ENCODE measurements at places on chromosomes 1 and 21.

DNA sequence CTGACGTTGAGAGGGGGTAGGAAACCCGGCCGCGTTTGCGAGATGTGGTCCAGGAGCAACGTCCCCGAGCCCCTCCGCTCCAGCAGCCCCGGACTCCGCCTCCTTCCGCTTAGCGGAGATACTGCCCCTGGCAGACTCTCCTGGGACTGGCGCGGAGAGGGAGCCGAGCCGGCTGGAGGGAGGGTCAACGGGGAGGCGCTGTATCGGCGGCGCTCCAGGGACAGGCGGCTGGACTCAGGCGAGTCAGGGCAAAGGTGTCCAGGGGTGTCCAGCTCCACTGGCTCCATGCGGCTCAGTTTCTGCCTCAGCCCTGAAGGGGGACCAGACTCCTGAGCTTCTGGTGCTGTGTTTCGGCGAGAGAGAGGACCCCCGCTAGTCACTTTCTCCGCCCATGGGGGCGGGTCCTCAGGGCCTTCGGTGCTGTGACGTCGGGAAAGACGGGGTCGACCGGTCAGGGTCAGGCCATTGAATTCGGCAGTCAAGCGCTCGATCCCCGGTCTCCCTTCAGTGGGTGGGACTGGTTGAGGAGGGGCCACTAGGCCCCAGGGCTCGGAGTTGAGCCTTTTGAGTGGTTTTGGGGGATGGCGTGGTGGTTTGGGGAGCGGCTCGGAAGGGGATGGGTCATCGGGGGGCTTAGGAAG lies 2.8 kb upstream of the LIX1L start:
- DNase-seq: peak; percentile 92

- DNase-seq: no peak
Observed at GRCh38 chr1:21655259-21655658, 13.9 kb downstream of the RAP1GAP start.

- peak; percentile 87 for DNase-seq
Observed at GRCh38 chr1:209869291-209870149, 41.7 kb downstream of the UTP25 start.

GRCh38 chr1:41322835-41323234 lies 38.4 kb upstream of the FOXO6 start:
- DNase-seq: no peak

DNA sequence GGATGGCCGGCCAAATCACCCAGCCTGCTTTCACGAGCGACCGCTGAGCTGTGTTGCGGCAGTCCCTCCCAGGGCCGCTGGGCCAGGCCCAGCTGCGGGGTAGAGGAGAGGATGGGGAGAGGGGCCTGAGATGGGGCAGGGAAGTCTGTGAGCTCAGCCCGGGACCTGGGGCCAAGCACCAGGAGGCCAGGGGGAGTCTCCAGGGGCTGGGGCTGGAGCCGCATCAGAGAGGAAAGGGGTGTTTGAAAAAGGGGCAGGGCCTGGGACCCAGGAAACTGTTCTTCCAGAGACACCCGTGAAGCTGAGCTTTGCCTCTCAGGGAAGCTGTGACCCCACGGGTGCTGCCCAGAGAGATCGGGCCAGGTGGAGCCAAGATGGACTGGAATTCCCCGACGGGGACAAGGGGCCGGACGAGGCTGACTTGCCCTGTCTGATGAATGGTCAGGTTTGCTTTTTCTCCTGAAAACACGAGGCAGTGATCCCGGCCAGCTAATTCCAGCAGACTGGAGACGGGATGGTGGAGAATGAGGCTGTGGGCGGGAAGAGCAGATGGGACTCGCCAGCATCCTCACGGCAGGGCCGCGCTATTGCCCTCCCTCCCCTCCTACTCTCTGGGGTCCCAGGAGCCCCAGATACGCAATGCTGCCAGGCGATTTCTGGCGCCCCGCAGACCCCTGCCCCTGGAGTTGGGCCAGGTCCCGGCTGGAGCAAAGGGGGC lies 40.3 kb upstream of the COL18A1 start:
- DNase-seq: peak; percentile 96

DNA sequence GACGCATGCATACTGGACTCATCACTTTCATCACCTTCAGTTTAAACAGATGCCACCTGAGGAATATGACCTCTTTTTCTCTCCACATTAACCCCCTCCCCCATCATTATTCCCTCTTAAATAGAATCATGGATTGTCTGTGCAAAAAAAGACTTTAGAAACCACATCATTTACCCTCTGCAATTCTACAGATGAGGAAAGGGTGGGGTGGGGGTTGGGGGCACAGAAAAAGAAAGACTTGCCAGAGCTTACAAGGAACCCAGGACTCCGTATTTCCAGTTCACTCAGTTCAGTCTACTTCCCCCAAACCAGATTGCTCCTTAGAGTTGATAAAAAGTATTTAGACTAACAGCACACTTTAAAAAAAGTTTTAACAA lies 26.2 kb upstream of the NFIA start:
- no peak for DNase-seq

DNA sequence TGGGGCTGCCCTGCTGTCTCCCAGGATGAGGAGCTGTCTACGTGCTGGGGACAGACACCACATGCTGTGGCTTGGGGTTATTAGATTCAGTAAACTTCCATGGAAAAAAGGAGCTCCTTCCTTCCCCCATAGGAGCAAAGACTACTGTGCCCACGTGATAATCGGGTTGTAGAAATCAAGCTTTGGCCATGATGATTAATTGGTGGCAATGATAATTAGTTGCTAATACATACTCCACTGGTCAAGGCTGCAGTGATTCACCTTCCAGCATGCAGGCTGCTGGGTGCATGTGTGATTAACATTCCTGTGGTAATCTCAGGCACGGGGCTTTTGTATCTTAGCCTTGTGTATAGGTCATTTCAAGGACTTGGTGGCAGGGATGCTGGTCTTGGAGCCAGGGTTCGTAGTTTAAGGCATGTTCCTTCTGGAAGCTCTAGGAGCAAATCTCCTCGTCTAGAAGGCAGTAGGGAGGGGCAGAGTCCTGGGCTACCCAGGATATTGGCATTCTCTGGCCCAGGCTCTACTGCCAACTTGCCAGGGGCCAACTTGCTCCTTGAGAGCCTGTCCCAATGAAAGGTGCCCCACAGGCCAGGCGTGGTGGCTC lies 41.4 kb downstream of the TMCO4 start:
- DNase-seq: no peak

DNA sequence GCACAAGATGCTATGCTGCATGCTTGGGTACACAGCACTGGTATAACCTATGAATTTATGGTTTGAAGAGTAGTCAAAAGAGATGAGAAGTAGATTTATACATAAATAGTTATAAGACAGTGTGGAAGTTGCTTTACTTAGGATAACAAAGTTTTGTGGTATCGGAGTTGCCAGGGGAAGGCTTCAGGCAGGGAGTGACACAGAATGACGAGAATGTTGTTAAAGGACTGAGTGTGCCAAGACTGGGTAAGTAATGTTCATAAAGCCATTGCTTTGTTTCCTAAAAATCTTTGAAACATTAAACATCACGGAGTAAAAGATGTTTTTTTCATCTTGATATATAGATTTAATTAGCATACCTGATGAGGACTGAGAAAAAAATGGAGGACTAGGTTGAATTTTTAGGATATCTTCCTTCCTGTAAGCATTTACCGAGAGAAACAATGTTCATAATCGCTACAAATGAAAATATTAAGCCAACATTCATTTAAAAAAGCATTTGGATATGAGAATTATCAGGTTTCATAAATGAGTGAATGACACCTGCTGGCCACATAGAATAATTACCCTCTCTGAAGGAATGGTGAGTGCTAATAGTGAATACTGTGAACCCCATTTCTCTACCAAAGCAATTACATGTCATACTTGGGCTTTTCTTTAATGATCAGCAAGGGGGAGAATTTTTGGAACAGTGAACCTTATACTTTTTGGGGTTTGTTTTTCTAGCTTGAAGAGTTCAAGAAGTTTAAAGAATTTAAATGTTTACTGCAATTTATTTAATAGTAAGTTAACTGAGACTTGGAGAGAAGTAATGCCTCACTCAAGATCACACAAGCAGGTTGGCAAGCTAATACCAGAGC lies 28.4 kb downstream of the EXTL2 start:
- DNase-seq: peak; percentile 63

DNA sequence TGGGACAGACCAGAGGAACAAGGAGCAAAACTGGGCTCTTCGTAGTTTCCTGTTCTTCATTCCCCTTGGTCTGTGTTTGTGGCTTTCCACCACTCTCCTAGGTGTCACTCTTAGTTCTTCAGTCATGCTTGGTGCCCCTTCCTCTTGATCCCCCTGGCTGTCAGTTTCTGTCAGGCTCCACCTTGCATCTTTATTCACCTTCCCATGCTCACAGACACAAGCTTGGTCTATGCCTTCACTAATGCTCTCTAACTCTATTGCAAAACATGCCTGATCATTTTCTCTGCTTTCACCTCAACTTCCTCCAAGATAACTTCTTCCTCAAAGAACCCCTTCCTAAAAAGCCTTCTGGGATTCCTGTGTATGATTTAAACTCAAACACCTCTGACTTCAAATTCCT lies 122.9 kb downstream of the GLUL start:
- DNase-seq: no peak

- peak; percentile 24 for DNase-seq
Observed at GRCh38 chr1:173332026-173332425, 124.9 kb upstream of the TNFSF4 start.

DNA sequence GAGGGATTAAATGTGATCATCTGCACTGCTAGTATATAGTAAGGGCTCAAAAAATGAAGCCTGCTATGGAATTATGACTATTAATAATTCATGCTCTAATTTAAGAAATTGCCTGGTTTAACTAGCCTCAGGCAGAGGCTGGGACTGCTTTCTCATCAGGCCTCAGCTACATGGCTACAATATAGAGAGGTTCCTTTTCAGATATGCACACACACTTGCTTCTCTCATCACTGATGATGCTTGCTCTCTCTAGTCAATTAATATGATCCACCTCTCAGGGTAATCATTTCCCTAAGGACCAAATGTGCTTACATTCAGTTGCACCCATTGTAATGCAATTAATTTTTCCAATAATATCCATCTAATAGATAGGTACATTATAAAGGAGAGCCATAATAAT lies 324.9 kb upstream of the ST6GALNAC5 start:
- no peak for DNase-seq

- DNase-seq: no peak
Observed at GRCh38 chr1:227255086-227255732, 63.1 kb downstream of the CDC42BPA start.

DNA sequence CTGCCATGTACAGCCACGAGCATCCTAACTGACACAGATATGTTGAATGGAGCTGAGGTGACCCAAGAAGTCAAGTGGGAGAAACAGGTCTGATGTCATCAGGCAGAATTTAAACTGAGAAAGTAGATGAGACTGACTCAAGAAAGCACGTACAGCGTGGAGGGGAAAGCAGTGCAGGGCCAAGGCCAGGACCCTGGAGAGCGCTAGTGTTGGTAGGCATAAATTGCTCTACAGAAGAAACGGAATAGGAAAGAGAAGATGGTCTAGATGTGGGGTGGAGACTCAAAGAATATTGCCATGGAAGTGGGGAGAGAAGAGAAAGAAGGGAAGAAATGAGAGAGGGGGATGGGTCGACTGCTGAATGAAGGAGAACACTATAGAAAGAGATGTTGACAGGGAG lies 45.3 kb upstream of the GJB5 start:
- peak; percentile 18 for DNase-seq

Data from muscle of leg (tissue), 16 donors.